EL (cell line): ENCODE measurements at places on chromosomes 16 and 17.

DNA sequence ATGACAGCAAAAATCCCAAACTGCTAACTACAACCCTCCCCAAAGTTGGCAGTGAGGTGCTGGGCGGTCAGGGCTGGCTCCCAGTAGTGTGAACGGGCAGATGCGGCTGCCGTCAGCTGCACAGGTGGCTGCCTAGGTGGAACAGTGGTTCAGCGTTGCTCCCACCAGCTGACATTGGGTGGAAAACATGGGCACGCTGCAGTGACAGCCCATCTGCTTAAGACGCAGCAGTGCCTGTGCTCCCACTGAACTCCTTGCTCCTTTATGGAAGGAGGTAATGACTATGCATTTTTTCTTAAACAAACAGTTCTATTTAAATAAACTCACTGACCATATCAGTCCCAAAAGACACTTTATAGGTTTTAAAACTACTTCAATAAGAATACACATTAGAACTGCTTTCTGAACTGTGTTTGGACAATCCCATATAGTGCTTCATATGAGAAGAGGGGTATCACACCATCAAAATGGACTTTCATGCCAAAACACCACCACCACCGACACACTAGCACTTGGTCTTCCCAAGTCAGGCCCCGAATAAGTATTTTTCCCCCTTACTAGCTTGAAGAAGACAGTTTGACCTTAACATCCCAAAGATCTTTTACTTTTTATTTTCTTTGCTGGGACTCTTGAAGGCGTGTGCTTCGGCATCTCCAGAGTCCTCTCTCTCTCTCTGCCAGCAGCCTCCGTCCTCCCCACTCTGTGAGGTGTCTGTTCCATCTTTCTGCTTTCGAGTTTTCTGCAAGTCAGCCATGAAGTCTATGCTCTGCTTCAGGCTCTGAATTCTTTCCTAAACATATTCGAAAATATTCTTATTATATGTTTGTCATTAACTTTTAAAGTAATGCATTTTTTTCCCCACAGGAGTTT, 34.4 kb downstream of the BRD7 start:
- DNase-seq = no peak

GRCh38 chr16:75340741-75341491, 89.5 kb upstream of the BCAR1 start:
- DNase-seq = peak; percentile 82

DNA sequence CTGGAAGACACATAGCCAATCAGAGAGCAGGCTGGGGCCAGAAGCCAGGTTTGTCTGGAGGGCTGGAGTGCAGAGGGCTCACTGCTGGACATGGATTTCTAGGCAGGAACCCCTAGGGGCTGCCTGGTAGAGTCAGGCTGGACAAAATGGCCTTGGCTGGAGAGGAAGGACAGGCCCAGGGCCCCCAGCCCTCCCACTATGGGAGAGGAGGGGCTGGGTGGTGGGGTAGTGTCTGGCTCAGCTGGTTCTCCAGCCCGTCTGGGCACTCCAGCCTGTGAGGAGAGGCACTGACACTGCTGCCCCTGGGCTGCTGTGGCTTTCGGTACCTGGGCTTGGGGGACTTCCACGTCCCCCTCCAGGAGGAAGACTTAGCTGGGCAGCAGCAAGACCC, 21.7 kb upstream of the DOK4 start:
- DNase-seq = no peak

DNA sequence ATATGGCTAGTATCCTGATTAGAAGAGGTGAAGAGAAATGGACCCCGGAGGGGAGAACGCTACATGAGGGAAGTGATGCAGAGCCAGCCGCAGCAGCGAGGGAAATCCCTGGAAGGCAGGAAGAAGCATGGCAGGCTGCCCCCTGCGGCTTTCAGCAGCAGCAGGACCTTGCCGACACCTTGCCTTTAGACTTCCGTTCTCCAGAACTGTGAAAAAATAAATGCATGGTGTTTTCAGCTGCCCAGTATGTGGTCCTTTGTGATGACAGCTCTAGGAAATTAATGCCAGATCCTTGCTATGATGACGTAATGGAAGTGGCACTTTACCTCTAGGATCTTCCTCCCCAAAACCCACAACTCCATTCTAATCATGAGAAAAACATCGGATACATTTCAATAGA, 9.7 kb upstream of the ZFP1 start:
- DNase-seq = peak; percentile 32

DNA sequence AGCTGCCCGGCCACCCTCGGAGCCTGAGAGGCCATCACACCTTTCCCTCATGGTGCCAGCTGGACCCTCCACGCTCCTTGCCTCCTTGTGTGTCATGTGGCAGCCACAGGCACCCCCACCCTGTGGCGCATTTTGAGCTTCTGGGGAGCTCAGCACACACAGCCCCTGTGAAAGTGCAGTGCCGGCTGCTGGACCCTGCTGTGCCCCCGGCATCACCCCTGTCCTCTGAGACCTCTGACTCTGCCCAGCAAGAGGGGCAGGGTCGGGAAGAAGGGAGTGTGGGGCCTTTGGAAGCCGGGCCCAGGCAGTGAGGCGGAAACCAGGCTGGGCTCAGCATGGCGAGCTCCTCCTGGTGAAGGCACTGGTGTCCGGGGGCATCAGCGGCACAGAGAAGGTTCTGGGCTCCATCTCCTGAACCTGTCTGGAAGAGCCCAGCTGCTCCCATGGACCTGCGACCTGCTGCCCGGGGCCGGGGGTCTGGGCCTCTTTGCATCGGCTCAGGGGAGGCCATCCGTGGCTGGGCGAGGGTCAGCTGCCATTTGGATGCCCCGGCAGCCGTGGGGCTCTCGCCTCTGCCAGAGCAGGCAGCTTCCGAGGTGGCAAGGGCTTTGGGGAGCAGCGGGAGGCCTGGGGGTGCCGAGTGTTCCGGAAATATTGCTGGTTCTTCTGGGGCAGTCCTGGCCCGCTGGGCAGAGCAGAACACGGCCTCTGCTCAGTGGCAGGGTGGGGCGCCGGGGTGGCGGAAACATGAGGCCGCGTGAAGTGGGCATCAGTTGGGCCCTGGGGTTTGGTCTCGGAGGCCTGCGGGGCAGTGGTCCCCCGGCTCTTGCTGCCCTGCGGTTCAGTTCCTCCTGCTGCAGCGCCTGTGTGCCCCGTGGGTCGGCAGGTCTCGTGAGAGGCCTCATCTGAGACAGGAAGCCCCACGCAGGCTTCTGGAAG, 17.9 kb downstream of the CENPX start:
- DNase-seq = no peak

GRCh38 chr16:62283-62967, 8.8 kb downstream of the SNRNP25 start:
- DNase-seq = no peak

DNA sequence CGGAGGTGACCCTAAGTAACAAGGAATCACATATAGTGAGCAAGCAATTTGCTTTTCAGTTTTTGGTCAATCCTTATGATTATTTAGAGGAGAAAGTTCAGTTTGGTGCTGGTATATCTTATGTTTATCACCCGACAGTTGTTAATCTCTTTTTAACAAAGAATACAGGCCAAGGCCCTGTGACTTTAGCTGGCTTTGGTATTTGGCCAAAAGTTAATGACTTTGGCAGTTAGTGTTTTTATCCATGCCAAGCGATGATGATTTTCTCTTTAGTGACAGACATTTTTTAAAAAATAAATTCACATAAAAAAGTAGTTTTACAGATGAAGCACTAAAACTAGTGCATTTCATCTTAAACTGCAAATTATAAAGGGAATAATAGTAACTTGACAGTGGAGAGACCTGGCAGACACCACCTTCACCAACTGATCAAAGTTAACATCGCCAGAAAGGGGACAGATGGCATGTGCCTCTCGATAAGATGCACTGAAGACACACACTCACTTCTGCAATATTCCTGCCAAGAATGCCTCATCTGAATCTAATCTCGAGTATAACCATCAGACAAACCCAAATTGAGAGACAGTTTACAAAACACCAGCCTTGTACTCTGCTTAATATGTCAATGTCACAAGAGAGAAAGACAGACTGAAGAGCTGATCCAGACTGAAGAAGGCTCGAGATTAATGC, 6.9 kb downstream of the DEXI start:
- DNase-seq = no peak

- no peak for DNase-seq
Observed at GRCh38 chr16:57621521-57622271, 6.7 kb upstream of the ADGRG1 start.

DNA sequence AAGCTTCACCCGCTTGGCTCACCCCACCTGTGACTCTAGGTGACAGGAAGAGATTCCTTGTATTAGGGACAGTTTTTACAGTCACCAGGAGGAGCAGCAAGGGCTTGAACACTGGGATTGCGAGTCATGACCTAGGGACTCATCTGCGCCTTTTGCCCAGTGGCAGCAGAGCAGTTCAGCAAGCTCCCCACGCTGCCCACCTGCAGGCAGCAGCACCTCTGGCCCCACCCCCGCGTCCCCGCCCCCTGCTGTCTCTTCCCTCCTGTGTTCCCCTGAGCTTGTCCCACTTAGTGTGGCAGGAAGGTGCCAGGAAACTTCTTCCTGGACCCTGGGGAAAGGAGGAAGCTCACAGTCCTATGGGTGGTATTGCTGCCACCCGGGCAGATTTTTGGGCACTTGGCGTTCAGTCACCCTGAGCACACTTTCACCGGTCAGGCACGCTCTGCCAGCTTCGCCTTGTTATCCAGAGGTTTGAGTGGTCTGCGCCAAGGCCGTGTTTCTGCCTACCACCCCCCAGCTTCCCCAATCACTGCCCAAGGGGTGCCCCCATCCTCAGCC, 8.7 kb downstream of the MMP15 start:
- DNase-seq = no peak

DNA sequence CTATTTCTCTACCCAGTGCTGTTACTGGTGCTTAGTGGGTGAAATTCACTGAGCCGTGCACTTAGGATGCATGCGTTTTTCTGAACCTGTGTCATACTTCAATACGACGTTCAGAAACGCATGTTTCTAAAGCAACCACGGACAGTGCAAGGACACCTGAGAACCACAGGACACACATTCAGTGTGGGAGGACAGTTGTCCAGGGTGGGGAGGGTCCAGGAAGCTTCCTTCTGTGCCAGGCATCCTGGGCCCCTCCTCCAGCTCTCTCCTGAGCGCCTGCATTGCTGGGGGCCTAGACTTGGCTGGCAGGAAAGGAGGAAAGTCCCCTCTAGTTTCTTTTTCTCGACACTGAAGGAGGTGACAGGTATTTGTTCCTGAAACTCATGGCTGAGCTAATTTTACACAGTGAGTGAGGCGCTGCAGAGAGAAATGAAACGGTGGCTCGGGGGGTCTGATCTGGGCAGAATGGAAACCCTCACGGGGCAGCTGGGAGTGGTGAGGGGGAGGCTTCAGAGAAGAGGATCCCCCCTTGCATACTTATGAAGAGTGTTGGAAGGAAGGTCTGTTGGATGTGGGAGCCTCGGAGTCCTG, 89.9 kb downstream of the IRF8 start:
- DNase-seq = no peak

- DNase-seq = peak; percentile 32
Observed at GRCh38 chr17:79388556-79389295, 222.1 kb downstream of the RBFOX3 start.

DNA sequence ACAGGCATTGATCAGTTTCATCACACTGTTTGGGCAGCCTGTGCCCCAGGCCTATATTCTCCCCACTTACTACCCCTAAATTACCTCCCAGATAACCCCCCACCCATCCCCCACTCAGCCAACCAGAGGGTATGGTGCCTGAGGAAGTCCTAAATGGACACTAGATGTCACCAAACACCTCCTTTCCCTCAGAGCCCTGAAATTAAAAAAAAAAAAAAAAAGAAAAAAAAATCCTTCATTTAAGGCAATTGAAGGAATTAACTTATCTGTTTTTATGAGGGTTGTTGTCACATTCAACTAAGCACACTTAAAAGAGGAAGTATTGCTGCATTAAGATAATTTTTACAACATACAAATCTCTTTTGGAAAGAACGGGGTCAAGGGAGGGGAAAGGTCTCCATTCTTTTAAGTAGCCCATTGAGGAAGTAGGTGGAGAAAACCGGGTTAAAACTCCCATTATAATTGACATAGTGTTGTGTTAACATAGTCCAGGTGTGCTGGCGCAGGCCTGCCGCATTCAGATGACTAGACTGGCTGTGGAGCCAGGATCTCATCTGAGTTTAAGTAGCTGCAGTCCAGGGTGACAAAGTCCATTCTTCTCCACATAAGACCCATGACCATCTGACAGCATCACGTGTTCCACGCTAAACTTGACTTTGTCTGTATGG, 46.3 kb downstream of the SNX11 start:
- DNase-seq = peak; percentile 52

- no peak for DNase-seq
Observed at GRCh38 chr16:81860287-81861266, 81.5 kb downstream of the PLCG2 start.

GRCh38 chr17:41060052-41060604, at the start of gene KRTAP2-3:
Gene KRTAP2-3 (minus strand): TSS chr17:41060114. CDS start chr17:41060050, 64 bp downstream.
- peak; percentile 98 for DNase-seq
